Neuronal stem cell (in vitro differentiated cells): ENCODE measurements at places on chromosomes 3 and 15.

GRCh38 chr3:141471160-141471559, 15.7 kb upstream of the RASA2 start:
- no peaks in the 10 kb centered on the region for H3K4me1 ChIP-seq
- no peak overlapping the region for H3K4me3 ChIP-seq
- no peak for DNase-seq
- H3K36me3 ChIP-seq, result no peaks in the 10 kb centered on the region
- no peak overlapping the region for H3K27ac ChIP-seq

- no peak for DNase-seq
- H3K27me3 ChIP-seq, result no peaks in the 10 kb centered on the region
- no peak overlapping the region for H3K4me3 ChIP-seq
Observed at GRCh38 chr3:109640146-109640652, 302.9 kb upstream of the DPPA4 start.

DNA sequence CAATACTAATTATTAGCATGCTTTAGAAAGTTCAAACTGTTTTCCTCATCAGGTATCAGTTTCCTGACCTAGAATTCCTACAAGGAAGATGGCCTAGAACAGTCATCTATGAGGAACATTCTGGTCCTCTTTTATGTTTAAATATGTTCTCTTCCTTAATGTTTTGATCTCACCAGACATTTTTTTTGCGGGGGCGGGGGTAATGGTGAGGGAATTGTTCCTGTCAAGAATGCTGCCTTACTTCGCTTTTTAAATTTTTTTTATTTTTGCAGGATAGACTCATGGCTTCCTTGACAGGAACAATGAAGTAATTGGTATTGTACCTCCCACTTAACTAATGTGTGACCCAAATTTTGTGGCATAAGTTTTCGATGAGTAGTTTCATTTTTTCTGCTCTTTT, 44.3 kb upstream of the NANOGP8 start:
- no peak overlapping the region for H3K4me3 ChIP-seq
- no peak overlapping the region for H3K27ac ChIP-seq
- no peaks in the 10 kb centered on the region for H3K36me3 ChIP-seq
- no peak for DNase-seq
- H3K4me1 ChIP-seq, result no peaks in the 10 kb centered on the region

DNA sequence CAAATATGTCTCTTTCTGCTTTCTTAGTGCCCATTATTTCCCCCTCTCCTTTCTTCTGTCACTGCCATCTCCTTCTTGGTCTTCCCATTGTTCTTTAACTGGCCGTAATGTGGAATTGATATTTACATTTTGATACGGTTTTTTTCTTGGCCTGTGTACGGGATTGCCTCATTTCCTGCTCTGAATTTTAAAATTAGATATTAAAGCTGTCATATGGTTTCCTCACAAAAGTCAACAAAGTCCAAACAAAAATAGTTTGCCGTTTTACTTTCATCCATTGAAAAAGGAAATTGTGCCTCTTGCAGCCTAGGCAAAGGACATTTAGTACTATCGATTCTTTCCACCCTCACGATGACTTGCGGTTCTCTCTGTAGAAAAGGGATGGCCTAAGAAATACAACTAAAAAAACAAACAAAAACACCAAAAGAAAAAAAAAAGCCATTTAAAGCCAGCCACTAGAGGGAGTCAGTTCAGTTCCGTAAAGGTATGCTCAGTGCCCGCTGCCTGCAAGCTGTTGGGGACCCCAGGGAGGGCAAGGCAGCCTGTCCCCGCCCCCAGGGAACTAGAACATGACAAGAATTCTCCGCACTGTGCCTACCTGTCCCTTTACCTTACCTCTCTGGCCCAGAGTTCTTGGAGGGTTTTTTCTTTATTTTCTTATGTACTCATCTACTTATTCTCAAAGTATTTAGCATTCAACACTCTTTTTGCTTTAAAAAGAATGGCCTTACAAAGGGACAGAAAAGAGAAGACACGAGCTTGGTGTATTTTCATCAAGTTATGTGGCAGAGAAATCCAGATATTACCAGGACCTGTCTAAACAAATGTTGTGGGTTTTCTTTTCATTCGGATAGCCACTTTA, 30.0 kb upstream of the NR2E3 start:
- H3K27me3 ChIP-seq, result peaks cover 6% of the 10 kb centered on the region
- no peak overlapping the region for H3K4me3 ChIP-seq
- peak; percentile 41 for DNase-seq
- H3K27ac ChIP-seq, result no peak overlapping the region
- H3K36me3 ChIP-seq, result no peaks in the 10 kb centered on the region

- no peaks in the 10 kb centered on the region for H3K4me1 ChIP-seq
- H3K27me3 ChIP-seq, result no peaks in the 10 kb centered on the region
- no peak overlapping the region for H3K4me3 ChIP-seq
- H3K27ac ChIP-seq, result no peak overlapping the region
Observed at GRCh38 chr15:76368122-76368621, 31.6 kb downstream of the ISL2 start.
